ENCODE measurements at places on chromosomes 4 and X.

- no peak for DNase-seq
Measured at GRCh38 chr4:146567396-146567795, 45.7 kb upstream of the SLC10A7 start.

- DNase-seq, result no peak
Measured at GRCh38 chrX:1246816-1247215, 21.8 kb upstream of the CSF2RA start.

DNA sequence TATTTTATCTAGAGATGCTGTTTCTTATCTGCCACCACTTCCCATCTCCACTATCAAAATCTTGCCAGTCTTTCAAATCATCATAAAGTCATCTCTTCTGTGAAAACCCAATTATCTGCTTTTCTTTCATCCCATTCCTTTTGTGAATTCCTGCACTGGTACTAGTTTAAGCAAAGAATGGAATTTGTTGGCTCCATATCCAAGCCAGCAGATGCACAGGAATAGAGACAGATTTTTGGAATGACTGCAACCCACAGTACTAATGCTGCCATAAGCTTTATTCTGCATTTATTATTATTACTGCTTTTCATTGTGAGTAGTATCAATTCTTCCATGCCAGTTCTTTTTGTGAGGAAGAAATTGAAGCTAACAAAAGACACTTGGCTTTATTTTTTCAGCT, 616.7 kb downstream of the RAPGEF2 start:
- no peak for DNase-seq

- DNase-seq, result no peak
Measured at GRCh38 chr4:13888112-13888511, 260.6 kb upstream of the BOD1L1 start.

DNA sequence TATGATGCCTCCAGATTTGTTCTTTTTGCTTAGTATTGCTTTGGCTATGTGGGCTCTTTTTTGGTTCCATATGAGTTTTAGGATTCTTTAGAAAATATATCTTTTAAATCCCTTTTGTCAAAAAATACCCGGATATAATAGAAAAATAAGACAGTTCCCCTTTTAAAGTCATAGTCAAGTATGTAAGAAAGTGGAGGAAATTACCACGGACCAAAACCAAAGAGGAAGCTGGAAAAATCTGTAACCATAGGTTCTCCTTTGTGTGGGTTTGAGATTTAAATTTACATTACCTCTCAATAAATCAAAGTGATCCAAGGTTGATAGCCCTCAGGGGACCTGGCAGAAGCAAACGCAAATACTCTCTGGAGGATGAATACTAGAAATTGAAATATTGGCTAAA, 58.3 kb upstream of the PACRGL start:
- DNase-seq, result no peak

DNA sequence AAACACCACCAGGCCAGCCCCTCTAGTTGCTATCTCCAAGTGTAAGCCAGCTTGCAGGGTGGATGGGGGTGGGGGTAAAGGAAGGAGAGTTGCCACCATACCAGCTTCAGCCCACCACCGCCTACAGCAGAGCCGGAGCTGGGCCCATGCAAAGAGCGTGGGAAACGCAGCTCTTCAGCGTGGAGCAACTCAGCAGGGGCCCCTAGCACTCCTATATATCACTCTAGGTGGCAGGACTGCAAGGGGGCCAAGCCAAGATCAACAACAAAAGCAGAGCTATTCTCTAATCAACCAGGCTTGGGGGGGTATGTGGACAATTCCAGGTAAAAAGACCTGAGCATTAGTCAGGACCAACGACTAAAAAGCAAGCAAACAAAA, 35.5 kb upstream of the IQSEC2 start:
- no peak for DNase-seq

DNA sequence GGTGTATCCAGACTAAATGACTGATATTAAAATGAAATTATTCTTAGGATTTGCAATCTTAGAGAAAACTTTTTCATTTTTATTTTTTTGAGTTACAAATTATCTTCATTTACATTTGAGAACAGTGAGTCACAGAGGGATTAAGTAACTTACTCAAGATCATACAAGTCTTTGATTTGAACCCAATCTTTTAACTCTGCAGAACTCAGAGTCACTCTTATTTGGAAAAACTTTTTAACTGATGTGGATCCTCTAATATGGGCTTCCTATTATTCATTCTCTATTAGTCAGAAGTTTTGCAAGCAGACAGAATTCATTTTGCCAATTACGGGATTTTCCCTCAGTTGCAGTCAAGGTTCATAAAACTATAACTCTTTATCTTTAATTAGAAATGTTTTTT, 20.1 kb downstream of the HPRT1 start:
- no peak for DNase-seq

DNA sequence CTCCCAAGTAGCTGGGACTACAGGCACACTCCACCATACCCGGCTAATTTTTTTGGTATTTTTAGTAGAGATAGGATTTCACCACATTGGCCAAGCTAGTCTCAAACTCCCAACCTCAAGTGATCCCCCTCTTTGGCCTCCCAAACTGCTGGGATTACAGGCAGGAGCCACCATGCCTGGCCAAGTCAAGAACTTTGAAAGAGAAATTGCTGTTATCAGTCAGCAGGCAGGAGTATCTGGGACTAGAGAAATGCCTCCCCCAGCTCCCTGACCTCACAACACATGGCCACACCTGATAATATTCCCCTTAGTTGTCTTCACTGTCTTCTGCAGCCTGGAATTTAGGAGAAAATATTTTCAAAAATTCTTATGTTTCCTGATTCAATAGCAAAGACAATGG, 7.4 kb downstream of the TXK start:
- DNase-seq, result no peak

DNA sequence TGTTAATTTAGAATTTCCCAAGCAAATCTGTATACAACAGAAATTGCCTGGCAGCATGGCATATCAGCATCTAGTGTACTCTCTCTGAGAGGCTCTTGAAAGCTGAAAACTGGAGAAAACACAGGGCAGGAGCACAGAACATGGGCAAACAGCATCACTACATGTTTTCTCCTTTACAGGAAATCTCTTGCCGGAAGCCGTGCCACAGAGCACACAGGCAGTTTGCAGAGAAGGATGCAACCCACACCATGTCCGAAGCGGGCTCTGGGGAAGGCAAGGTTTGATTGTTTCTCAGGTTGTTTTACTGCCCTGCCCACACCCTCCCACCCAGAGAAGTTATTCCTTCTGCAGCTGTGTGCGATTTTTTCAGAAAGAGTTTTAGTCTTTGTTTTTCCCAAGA, 41.1 kb upstream of the FAM9C start:
- no peak for DNase-seq

DNA sequence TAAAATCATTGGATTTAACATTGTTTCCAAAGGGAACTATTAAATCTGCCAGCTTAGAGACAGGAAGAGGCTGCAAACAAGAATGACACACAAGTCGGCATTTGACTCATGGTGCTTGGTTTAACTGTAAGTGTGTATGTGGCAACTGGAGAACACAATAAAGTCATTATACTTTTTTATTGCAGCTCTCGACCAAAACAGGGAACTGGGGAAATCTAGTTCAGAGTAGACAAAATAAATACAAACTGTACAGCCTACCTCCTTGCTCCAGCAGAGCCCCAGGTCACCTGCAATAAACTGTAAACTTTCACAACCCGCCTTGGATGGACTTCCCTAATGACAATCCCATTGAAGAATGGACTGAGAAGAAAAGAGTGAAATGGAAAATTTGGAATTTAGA, 24.0 kb downstream of the NPY5R start:
- no peak for DNase-seq

- no peak for DNase-seq
Measured at GRCh38 chrX:110320381-110320987, 2.6 kb upstream of the AMMECR1 start.

DNA sequence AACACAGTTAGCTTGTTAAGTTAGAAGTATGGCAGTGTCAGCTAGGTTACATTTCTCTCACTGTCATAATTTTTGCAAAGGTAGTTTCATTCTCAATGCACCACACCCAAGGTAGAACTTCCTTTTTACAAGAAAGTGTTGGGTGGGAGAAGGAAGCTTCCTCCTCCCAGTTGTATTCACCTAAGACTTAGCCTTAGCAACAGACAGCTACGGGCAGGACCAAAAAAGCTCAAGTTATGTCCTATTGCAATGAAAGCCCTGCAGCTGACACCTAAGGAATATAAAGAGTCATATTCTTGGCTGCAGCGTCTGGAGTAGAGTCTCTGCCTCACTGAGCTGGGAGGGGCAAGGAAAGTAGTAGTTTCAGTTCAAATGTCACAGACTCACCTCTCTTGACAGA, 25.1 kb upstream of the PRDM8 start:
- DNase-seq, result no peak

All from vagina (tissue), 2 donors.